Activated CD8-positive, alpha-beta T cell treated with anti-CD3 and anti-CD28 coated beads for 36 hours (primary cell): ENCODE measurements at places on chromosomes 16 and 17.

DNA sequence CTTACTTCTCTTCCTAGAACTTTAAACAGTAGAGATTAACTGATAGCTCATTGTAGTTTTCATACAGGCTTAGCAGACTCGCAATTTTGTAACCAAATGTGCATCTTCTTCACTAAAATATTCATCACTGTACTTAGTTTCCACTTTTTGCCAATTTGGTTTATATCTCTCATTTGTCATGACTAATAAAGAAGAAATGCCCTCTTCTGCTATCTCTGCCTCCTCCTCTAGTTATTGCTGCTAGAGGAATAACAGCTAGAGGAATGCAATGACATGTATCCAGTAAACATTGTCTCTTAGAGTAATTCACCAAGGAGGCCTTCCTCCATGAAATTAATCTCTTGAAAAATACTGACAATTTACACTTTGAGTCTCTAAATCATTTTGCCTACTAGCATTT is 115.5 kb upstream of the COX10 start:
- DNase-seq = no peak

GRCh38 chr17:48062273-48062672 is 14.1 kb downstream of the NFE2L1 start:
- DNase-seq = no peak

DNA sequence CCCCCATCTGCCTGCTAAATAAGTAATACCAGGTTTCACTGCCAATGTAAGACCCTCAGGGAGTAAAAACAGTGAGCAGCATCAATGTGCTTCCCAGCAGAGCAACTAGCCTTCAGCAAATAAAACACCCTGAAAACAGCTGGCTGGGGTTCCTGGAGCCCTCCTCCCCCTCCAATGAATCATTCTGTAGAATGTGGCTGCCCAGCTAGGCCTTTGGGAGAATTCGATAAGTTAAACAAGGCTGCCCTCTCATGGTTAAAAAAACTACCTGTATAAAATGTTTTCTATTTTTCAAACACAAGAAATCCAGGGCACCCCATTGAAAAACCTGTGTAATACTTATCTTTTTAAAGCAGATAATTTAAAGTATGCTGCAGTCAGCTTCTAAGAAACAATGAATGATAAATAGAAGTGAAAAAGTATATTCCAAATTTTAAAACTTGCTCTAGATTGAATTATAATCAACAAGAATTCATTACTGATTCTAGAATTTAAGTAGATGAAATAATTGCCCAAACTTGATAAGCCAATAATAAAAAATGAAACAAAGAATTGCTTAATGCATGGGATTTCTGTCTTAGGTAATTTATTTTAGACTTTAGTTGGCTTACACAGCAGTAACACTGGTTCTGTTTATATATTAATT is 9.4 kb upstream of the TOM1L1 start:
- DNase-seq = no peak

- no peak for DNase-seq
These were observed 16.6 kb upstream of the CCL8 start for GRCh38 chr17:34302636-34303035.

GRCh38 chr16:64823481-64824075 is 298.3 kb downstream of the CDH11 start:
- no peak for DNase-seq

- no peak for DNase-seq
These were observed 8.3 kb upstream of the CHD3 start for GRCh38 chr17:7880076-7880868.
